ENCODE measurements at places on chromosomes 5 and 9.
A peak's percentile ranks its signal among the peaks of the same experiment; 100 is the strongest.

- no peak for DNase-seq
Observed at GRCh38 chr5:62326702-62327101, 20.7 kb downstream of the KIF2A start.

GRCh38 chr5:154265197-154265773 is 74.8 kb downstream of the GALNT10 start:
- DNase-seq, result no peak

DNA sequence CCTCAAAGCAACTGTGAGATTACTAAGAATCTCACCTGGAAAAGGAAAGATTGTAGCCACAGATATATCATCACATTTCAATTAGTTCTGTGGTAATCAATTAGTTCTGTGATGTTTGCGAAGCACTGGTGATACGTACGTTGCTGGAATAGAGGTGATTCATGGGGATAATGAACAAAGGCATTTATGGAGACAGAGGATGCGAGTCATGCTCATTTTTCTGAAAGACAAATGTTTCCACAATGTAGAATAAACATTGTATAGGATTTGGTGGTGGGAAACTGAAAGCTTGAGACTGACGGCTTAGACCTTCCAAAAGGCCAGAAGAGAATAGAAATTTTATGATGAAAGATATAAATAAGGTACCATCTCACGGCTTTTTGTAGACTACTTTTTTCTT is 507.3 kb upstream of the TYRP1 start:
- no peak for DNase-seq

DNA sequence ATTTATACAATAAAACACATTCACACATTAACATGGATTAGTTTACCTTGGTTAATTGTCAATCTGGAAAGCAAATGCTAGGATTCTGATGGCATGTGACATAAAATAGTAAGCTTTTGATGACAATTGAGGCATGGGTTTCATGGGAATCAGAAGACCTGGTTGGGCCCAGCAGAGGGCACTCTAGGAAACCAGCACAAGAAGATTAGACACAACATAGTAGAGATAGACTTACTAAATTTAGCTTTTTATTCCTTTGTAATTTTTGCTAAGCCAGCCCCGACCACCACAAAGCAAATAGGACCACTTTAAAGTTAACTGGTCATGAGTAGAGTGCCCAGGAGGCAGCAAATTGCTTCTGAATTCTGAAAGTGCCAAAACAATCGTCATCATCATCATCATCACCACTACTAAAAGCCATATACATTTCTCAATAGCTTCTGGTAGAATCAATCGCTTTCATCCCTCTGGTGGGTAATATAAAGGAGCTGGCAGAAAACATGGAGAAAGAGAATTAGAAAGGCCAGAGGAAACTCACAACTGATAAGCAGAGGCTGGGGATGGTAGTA is 163.2 kb downstream of the ARRDC3 start:
- peak; percentile 56 for DNase-seq

GRCh38 chr5:34452170-34452828 is 203.8 kb upstream of the RAI14 start:
- DNase-seq, result no peak

- DNase-seq, result no peak
Observed at GRCh38 chr5:142405023-142405422, 80.2 kb upstream of the SPRY4 start.

GRCh38 chr9:23686257-23686656 is 139.8 kb downstream of the ELAVL2 start:
- no peak for DNase-seq

- no peak for DNase-seq
Observed at GRCh38 chr5:78598973-78599372, 49.6 kb downstream of the LHFPL2 start.

- no peak for DNase-seq
Observed at GRCh38 chr5:14476786-14477435, 104.7 kb upstream of the OTULINL start.

DNA sequence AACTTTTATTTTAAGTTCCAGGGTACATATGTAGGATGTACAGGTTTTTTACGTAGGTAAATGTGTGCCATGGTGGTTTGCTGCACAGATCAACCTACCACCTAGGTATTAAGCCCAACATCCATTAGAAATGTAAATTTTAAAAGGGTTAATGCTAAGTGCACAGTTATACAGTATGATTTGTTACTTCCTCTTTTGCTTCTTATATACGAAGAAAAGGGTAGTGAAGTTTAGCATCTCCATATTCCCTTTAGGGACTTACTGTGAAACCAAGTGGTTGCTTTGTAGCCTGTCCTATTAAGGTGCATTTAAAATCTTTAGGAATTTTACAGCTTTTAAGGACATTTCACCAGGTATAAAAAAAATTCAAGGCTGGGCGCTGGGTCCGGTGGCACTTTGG is 46.4 kb downstream of the RBM27 start:
- no peak for DNase-seq
